ENCODE measurements at places on chromosomes 1 and 21. TPM values are rescaled to one million over a fixed set of nuclear protein-coding genes. Genes with fewer than 3 reads are reported as not detected.

GRCh38 chr1:196637606-196638005, 14.2 kb upstream of the CFH start:
- H3K27ac ChIP-seq: no peak overlapping the region
- no peak for DNase-seq
- no peak overlapping the region for H3K4me3 ChIP-seq
- no peaks in the 10 kb centered on the region for H3K27me3 ChIP-seq

GRCh38 chr1:10958614-10959013, 53.8 kb upstream of the TARDBP start:
- H3K4me3 ChIP-seq: no peak overlapping the region
- peaks cover 3% of the 10 kb centered on the region for H3K27me3 ChIP-seq
- no peak overlapping the region for H3K27ac ChIP-seq
- no peaks in the 10 kb centered on the region for H3K36me3 ChIP-seq
- no peak for DNase-seq
- H3K4me1 ChIP-seq: peaks cover 11% of the 10 kb centered on the region

DNA sequence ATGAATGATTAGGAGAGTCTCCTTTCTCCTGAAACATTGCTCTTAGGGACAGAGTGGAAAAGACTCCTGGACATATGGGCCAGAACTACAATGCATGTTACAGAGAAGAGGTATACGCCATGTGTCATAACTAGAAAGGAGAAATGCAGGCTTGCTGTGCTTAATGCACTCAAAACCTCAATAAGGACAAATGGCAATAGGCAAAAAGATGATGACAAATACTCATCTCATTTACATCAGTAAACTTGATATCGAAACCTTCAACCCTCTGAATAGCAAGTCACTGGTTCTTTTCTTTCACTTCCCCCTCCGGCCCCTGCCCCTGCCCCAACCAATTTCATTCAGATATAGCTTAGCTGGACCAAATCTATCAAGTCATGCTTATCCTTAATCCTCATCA, 1.9 kb upstream of the GPR88 start:
- DNase-seq: no peak
- H3K4me1 ChIP-seq: peaks cover 13% of the 10 kb centered on the region
- H3K4me3 ChIP-seq: no peak overlapping the region
- H3K27ac ChIP-seq: no peak overlapping the region

FCRL5 gene
- not detected for total RNA-seq

DNA sequence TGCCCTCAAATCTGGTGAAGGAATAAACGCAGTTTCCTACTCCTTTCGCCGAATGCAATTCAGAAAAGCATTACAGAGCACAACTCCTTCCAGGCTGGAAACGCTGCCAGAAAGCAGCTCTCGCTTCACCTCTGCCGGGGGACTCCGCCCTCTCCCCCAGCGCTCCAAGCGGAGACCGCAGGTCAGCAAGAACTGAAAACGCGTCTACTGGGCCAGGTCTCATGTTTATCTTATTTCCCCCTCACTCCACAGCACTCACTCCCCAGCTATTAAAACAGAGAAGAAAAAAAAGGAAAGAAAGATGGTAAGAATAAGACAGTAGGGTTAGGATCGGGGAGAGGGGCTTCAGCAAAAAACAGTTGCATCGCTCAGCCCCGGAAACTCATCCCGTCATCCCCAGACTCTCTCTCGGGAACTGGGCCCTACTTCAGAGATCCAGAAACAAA, 833 bp upstream of the RCOR3 start:
- peaks cover 30% of the 10 kb centered on the region for H3K4me1 ChIP-seq
- peak; percentile 43 for DNase-seq
- H3K27ac ChIP-seq: peak overlapping the region; percentile 97
- H3K4me3 ChIP-seq: peak overlapping the region; percentile 93

DNA sequence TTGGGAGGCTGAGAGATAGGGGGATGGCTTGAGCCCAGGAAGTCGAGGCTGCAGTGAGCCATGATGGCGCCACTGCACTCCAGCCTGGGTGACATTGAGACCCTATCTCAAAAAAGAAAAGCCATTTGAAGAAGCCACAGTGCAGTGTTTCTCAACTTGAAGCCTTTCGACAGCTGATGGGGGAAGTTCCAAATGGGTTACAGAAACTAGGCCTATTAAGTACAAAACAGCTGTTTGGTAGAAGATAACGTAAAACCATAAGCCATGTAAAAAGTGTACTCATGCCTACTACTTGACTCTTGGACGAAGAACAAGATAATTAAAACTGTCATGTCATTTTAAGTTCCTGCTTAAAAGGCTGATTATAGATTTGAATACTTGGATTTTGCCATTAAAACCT, 16.6 kb downstream of the COPA start:
- no peak overlapping the region for H3K4me3 ChIP-seq
- peaks cover 20% of the 10 kb centered on the region for H3K4me1 ChIP-seq
- H3K36me3 ChIP-seq: peaks cover 26% of the 10 kb centered on the region
- DNase-seq: no peak

SLC22A15 gene
- 2.3 TPM for total RNA-seq

CTBS gene
- total RNA-seq: 3.6 TPM

- no peak for DNase-seq
- no peaks in the 10 kb centered on the region for H3K27me3 ChIP-seq
- H3K36me3 ChIP-seq: no peaks in the 10 kb centered on the region
- H3K4me3 ChIP-seq: no peak overlapping the region
- H3K27ac ChIP-seq: no peak overlapping the region
Measured at GRCh38 chr1:60118085-60118484, 44.5 kb upstream of the C1orf87 start.
